ENCODE measurements at places on chromosomes 7 and 10.

- no peak for DNase-seq
Measured at GRCh38 chr7:27462575-27463270, 200.0 kb downstream of the HIBADH start.

- DNase-seq = no peak
Measured at GRCh38 chr10:26805567-26806245, 55.1 kb downstream of the ABI1 start.

DNA sequence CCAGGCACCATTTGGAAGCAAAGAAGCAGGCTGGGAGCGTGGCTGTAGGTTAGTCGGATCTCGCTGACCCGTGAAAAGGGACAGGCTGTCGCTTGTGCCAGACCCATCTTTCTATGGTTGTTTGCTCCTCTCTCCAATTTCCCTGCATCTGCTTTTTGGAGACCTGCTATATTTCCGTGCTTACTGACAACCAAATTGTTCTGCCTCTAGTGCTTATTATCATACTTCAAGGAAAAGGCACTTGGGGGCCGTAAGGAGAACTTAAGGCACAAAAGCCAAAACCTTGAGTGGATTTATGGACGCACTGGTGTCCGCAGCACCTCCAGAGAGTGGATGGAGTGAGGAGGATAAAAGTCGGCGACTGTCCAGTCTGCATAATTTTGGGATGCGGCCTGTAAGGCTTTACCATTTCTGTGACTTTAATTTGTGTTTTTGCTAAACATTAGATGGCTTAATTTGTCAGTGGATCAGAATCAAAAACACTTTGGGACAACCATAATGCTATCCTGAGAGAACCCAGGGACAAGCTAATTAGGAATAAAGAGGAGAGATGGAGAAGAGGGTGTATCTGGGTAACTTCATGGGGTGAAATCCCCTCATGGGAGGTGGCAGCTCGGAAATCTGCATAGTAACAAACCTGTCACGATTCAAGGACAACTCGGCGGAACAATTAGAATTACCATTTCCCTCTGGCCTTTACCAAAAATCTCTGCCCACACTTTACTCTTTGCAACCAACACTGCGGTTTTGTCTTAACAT lies 206.7 kb downstream of the HDAC9 start:
- DNase-seq = no peak

DNA sequence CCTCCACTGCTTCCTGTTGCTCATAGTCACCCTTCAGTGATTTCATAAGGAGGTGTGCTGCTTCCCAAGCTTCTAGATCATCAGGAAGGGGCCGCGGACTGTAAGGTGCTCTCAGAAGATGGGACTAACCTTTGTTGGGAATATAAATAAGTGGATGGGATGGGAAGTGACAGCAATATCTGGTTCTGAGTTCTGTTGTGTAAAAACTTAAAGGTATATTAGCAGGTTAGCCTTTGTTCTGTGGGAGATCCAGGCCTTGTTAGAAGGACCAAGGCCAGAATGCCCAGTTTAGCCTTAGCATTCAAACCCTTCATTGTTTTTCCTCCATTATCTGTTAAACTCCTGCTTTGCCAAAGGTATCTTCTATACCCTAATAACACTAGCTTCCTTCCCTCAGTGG lies 12.4 kb downstream of the BUB3 start:
- DNase-seq = no peak

GRCh38 chr7:95901006-95901405 lies 128.7 kb downstream of the DYNC1I1 start:
- no peak for DNase-seq

- DNase-seq = peak; percentile 14
Measured at GRCh38 chr7:112080978-112081377, 125.2 kb downstream of the DOCK4 start.

DNA sequence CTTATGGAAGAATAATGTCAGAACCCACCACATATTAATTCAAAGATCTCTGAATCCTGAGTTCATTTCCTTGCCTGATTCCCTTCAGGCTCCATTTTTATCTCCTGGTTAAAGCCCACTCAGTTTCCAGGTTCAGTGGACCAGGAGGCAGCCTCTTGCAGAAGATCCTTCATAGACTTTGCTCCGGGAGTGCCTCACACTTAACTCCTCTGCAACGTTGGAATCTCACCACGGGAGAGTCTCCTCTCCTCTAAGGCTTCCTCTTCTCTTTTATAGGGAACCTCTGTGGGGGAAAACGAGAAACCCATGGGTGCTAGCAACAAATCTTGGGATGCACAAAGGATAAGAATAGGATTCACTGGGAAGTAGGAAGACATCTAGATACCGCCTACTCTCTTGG lies 1.7 kb upstream of the BLOC1S2 start:
- DNase-seq = no peak

DNA sequence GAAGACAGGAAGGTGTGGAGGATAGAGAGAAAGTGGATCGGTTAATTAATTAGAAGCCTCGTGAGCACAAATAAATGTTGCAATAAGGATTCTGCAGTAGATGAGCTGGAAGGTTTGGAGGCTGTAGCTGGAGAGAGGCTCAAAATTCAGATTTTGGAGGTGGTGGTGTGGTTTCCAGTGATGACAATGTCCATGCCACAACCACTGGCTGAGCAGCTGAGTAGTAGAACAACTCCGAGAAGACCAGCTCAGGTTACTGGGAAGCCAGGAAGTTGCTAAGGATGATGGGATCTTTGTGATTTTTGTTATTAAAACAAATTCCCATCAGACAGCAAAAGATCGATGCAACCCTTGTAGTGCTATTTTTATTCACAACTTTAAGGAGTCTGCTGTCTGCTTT lies 7.7 kb downstream of the SLC26A4 start:
- no peak for DNase-seq

DNA sequence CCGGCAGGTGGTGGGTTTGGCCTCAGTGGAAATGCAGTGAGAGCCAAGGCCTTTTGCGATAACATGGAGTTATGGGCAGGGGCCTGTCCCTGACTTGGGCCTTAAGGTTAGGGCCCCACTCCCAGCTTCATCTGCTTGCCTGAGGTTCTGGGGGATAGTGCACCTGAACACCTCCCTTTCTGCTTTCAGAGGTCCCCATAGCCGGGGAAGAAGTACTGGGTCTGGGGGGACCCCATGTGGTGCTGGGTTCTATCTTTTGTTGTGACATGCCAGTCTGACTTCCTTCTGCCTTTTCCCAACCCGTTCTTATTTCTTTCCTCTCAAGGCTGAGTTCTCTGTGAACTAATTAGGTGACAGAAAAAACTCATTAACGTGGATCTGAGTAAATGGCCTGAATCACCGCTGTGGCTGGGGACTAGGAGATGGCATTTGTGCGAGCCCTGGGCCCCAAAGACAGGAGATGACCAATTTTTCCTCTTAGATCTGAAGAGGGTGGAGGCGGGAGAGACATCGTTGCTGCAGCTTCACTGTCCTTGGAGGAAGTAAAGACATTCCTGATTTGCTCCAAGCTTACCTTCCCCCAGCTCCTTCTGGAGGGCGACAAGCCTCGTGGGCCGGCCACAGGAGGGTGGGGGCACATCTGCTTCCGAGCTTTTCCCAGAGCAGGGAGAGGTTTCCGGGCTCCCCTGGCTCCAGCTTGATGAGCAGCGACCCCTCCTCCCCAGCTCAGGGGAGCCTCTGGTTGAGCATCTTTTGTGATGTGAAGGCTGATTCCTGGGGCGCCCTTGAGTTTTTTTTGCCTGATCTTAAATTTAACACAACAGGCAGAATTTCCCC lies 2.0 kb downstream of the AGAP3 start:
- DNase-seq = no peak

DNA sequence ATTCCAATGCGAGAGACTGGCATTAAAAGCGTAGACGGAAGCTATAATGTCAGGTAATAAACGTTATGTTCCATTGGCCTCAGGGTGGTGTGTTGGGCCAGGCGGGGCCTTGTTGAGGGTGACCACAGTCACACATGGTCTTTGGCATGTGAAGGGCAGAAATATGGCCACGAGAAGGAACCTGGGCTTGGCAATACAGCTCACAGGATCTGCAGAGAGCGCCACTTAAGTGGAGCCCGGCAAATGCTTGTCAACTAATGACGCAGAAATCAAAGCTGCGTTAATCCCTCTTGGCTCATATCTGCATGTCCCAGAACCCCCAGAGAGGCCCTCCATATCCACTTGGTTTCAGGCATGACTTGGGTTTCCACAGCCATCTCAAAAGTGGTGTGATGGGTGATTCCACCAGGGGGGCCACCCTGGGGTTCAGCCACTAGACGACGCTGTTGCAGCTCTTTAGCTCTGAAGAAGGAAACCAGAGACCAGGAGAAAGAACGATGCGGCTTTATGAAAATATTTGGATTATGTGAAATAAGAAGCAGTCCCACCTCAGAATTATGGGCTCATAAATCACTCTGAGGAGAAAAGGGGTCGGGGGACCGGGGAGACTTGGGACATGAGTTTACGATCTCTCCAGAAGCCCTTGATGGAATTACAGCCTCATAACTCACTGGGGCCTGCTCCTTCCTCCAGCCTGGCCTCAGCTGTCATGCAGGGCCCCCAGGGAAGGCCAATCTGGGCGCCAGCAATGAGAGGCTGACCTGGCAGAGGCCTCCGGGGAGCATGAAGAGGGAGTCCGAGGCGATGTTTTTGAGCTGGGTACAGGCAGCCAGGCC lies 462.5 kb downstream of the PLXNA4 start:
- no peak for DNase-seq

GRCh38 chr7:147249956-147250355 lies 1133.4 kb downstream of the CNTNAP2 start:
- no peak for DNase-seq

DNA sequence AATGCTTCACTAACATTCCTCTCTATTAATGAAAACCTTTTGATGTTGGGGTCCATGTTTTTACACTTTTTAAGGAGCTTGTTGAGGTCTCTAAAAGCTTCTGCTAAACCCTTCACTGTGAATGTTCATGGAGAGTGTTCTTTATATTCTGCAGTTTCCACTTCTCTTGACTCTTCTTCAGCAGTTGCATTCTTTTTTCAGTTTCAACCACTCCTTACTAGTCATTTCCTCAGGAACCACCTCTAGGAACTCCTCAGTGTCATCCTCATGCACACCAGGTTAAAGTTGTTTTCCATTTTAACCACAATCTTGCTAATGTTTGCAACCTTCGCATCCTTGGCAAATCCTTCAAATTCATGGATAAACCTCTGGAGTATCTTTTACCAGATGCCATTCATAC lies 821.6 kb downstream of the ANKRD7 start:
- no peak for DNase-seq

DNA sequence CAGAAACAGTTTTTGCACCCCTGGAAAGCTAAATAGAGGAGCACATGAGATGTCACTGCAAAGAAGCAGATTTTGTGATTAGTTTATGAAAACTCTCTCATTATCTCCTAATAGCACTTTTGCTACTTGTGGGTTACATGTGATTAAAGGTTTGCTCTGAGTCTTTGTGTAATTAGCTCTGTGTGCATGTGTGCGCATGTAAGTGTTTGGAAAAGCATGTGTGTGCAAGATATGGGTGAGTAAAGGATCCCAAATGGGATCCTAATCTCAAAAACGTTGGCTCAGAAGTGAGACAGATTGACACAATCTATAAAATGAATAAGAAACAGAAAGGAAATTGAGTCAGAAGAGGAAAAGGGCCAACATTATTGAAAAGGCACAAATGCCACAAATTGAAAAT lies 104.5 kb downstream of the SKIDA1 start:
- DNase-seq = no peak

DNA sequence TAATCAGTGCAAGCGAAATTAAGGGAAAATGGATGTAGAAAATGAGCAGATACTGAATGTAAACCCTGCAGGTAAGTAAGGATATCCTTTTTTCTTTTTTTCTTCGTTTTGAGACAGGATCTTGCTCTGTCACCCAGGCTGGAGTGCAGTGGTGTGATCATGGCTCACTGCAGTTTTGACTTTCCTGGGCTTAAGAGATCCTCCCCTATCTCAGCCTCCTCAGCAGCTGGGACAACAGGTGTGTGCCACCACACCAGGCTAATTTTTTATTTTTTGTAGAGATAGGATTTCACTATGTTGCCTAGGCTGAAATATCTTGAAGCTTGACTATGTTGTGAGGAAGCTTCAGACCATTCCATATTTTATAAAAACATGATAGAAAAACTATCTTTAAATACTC lies 4.3 kb downstream of the PDCD4 start:
- DNase-seq = no peak

DNA sequence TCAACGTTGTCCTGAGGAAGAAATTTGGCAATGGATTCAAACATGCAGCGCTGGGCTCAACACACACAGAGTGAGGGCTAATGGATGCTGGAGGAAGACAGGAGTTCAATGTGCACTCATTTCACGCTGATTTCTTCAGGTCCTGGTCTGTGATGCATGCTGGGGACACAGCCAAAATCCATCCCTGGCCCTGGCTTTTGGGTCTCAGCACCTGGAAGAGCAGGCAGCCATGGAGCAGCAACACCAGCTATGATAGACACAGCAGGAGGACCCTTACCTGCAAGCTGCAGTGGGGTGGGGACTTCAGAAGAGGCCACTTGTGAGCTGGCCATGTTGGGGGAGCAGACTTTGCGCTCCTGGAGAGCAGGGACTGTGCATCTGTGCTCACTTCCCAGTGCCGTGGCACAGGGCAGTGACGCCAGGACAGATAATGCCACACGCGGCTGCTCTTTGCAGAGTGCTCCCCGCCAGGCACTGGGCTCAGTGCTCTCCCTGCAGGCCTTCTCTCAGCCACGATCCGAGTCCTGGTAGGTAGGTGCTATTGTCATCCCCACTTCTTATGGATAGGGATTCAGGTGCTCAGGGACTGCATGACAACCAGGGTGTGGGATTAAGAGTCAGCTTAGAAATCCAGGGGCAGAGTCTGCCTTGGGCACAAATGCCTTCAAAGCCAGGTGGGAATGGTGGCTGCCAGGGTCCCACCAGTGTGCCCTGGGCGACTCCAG lies 138.8 kb upstream of the UNC5B start:
- DNase-seq = no peak
